ENCODE measurements at places on chromosomes 1 and 21. TPM values are rescaled to one million over a fixed set of nuclear protein-coding genes. Genes with fewer than 3 reads are reported as not detected.

GRCh38 chr1:74586253-74586897 is 74.0 kb upstream of the LRRC53 start:
- no peak for DNase-seq

DNA sequence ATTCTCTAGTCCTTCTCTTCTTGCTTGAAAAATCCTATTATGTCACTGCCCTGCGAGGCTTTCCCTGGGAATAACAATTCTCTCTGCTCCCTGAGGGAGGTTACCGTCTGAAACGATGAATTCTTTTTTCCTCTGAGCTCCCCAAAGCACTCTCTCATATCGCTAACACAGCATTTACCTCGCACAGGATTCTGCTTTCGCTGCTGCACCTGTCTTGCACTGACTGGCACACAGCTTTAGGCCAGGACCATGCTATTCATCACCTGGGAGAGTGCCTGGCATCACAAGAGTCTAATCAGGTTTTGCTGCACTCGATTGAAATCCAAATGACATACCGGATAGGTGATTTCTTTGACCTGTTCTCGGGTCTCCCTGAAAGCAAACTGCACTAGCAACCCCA is 52.8 kb upstream of the GNG4 start:
- DNase-seq = no peak

DNA sequence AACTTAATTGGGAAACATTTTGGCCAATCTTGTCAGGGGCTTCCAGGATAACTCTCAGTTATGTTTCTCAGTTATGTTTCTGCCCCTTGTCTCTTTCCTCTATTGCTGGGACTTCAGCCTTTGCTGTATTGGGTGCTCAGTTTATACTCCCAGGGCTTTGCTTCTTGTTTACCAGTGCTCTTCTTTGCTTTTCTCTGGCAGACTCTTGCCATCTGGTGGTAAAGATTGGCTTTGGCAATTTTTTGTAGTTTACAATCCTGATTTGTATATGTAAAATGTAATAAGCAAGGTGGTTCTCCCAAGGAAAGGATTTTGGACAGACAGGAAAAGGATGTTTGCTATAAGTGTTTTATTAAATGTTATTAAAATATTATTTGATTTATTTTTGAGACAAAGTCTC is 37.9 kb downstream of the FABP3 start:
- DNase-seq = peak; percentile 37

FCRLA gene
- 0.67 TPM for total RNA-seq

- DNase-seq = no peak
Observed at GRCh38 chr1:8708259-8708658, 109.2 kb downstream of the RERE start.

DNA sequence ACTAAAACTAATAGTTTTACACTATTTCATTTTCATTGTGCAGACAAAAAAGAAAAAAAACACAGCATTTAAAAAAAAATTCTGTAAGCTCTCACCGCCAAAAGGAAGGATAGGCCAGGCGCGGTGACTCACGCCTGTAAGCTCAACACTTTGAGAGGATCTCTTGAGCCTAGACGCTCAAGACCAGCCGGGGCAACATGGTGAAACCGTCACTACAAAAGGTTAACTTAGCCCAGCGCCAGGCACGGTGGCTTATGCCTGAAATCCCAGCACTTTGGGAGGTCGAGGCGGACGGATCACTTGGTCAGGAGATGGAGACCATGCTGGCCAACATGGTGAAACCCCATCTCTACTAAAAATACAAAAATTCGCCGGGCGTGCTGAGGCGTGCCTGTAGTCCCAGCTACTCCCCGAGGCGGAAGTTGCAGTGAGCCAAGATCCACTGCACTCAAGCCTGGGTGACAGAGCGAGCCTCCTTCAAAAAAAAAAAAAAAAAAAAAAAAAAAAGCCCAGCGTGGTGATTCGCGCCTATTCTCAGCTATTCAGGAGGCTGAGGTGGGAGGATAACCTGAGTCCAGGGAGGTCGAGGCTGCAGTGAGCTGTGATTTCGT is 14.3 kb upstream of the SPEN start:
- DNase-seq = peak; percentile 84

S100B gene
- not detected for total RNA-seq

FAM3B gene
- total RNA-seq = not detected

UTP25 gene
- 7.9 TPM for total RNA-seq

DNA sequence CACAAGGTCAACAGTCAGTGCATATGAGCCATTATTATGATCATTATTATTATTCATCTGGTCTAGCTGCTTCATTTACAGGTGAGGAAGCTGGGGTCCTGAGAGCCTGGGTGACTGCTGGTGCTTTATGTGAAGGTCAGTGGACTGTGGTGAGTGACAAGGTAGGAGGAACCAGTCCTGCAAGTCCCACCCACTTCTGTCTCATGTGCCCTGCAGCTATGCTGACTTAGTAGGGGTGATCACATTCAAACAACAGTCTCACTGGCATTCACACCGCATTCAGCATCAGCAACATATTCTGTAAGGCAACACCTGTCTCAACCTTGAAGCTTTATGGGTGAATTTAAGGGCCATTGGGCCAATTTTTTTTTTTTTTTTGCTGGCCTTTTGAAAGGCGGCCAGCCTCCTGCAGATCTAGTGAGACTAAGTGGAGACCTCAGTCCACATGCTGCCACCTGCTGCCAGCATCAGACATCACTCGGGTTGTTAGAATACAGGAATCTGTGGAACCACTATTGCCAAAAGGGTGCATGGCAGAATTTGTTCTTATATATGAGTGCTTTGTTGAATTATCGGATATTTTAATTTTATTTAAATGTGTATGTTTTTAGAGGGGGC is 59.9 kb upstream of the CACNA1E start:
- peak; percentile 46 for DNase-seq

GRCh38 chr1:36909946-36910725 is 124.2 kb downstream of the GRIK3 start:
- DNase-seq = no peak

DNA sequence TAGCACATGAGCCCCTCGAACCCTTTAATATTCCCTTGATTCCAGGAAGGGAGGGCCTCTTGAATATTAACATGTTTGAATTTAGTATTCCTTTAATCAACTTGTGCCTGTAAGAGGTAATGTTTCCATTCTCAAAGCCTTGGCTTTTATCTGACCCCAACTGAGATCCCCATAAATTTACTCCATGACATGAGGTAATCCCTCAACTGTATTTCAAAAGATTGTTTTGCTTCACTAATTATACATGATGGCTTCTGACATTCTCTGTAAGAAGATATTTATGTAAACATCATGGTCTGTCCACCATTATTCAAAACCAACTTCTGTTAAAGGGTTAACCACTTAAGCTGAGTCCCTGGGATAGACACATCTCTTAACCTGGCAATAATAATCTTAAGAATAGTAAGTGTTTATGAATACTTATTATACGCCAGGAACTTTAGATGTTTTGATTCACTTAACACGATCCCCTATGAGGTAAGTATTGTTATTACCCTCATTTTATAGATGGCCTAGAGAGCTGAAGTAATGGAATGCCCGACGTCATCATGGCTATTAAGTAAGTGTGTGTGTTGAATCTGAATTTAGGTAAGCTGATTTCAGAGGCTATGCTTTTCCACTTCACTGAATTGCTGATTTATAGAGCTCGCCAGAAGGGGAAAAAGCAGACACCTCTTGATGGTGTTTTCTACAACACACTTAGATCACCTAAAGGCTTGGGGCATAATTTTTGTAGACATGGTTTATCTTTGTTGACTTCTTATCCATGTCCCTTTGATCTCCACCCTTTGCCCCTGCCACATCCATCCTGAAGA is 11.1 kb downstream of the KRTAP19-1 start:
- no peak for DNase-seq

- no peak for DNase-seq
Observed at GRCh38 chr1:175826705-175827104, 83.3 kb upstream of the TNR start.

DNA sequence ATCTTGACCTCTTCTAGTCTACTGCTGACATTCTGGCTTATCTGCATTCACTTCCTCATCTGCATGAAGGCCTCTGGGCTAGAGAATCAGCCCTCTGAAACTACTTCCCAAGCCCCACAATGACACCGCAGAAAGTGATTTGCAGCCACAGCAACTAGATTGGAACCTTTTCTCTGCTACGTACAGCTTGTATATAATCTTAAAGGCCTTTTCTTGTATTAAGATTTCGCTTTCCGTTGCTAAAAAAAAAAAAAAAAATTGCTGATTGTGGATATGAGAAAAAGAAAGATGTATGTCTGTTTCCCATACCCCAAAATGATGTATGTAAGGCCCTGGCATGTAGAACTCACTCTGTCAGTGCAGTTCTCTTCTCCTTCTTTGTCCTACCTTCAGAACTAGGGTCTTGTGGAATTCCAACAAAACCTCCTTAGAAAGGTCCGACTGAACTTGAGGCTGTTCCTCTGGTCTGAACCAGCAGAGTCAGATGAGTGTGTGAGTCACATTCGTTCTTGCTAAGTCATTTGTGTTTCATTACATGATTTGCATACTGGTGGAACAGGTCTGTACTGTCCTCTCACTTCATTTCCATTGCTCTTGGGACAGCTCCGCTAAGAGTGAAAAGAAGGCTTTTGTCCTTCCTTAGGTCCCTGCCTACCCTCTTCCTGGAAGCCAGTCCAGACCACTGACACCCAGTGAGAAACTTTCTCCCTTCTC is 62.7 kb downstream of the PLPP3 start:
- peak; percentile 92 for DNase-seq

GRCh38 chr1:212671342-212672031 is 28.2 kb downstream of the BATF3 start:
- peak; percentile 90 for DNase-seq

GRCh38 chr1:108575375-108575774 is 15.5 kb downstream of the EEIG2 start:
- no peak for DNase-seq

DNA sequence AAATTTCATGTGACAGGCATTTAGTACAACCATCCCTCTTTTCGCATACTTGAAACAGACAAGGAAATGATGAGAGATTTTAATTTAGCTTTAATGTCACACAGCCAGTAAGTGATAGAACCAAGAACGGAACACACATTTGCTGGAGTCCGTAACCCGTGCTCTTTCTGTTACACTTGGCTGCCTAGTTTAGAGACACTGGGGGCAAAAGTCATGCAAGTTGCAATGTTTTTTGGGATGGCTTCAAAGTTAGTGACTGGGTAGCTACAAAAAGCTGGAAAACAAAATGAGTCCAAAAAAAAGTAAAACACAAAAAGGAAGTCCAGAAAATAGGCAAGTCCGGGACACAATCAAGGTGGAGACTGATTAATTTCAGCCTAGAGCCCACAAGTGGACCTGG is 5.9 kb downstream of the NID1 start:
- no peak for DNase-seq

NOS1AP gene
- 0.96 TPM for total RNA-seq

KCNE2 gene
- total RNA-seq = 0.17 TPM

- no peak for DNase-seq
Observed at GRCh38 chr1:1732381-1732780, 8.2 kb upstream of the CDK11A start.

DNA sequence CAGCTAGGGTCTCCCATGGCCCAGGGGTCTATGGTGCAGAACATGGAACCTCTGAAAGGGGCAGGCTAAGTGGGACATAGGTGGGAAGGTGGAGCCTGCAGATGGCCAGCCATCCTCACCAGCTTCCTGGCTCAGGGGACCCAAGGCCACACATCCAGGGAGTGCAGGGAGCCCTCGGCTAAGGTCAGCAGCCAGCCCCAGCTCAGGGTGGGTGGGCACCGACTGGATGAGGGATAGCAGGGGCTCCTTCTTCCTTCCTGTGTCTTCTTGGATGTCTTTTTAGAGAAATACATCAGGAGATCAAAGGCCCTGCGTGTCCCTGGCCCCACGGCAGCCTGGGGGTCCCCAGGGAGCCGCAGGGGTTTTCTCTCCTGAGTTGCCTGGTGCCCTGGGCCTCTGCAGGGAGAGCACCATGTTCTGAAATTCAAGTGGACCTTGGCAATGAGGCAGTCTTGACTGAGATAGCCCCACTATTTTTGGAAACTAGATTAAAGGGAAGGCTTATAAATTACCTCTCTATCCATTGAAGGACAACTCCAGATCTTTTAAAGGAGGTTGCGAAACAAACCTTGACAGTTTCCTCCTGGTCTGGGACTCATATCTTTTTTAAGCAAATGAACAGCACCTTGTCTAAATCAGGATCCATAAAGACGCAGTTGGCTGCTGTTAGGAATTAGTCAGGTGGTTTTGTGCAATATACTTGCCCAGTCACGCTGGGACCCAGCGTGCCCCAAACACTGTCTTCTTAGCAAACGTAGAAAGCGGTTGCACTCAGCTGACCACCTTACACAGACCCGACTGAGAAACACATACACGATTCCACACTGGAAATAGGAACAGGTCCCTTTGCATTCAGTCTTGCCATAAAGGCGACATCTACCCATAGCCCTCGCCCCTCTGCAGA is 242.3 kb downstream of the TOMM20 start:
- peak; percentile 85 for DNase-seq

GRCh38 chr1:32100807-32101708 is 6.8 kb upstream of the KPNA6 start:
- no peak for DNase-seq

DNA sequence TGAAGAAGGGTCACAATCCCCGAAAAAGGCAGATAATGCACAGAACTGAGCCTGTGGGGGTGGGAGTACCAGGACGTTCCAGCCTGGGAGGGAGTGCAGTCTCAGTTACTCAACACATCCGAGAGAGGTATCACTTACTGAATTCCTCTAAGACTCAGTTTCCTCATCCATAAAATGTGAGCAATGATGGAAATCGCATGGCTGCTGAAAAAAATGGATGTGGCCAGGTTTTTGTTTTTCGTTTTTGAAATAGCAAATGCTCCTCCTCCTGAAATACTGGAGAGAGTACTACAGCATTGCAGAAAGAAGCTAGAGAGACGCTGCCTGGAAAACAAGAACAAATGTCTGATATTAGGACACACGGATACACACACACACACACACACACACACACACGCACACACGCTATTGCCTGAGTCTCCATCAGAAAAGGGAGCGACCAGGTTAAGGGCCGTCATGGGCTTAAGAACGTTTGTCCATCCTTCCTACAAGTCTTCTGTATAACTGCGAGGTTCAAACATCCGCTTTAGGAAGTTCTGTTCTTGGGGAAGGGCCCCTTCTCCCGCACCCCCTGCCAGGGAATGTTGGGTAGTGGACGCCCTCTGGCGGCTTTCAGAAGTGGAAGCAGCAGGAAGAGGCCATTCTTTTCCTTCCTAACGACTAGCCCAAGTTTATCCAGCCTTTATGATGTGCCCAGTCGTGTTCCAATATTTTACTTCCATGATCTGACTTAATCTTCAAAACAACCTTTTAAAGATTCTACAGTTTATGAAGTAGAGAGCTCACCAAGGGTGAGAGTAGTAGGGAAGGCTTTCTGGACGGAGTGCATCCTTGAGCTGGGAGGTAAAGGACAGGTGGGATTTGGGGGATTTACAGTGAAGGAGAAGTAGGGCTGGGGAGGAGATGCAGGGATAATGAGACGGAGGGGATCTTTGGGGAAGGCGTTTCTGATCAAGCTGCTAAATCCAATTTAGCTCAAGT is 699 bp upstream of the NES start:
- DNase-seq = peak; percentile 67

- no peak for DNase-seq
Observed at GRCh38 chr1:38191461-38191860, 144.9 kb upstream of the POU3F1 start.

GRCh38 chr1:31413405-31414001 is 490 bp downstream of the SERINC2 start:
- peak; percentile 53 for DNase-seq

Measured in mammary epithelial cell (primary cell).